ENCODE measurements at places on chromosomes 2 and 18. TPM values are rescaled to one million over a fixed set of nuclear protein-coding genes. Genes with fewer than 3 reads are reported as not detected.

The KYNU gene
- total RNA-seq = 0.18 TPM

The C2orf15 gene
- 7.0 TPM for total RNA-seq

The TEKT4 gene
- not detected for total RNA-seq

The NOL4 gene
- 1.4 TPM for total RNA-seq

The ALKAL2 gene
- total RNA-seq = 4.3 TPM

The CPLX4 gene
- not detected for total RNA-seq

The SLC19A3 gene
- 6.5 TPM for total RNA-seq

The CBLN2 gene
- not detected for total RNA-seq

The MRO gene
- total RNA-seq = 1.1 TPM

The CD207 gene
- not detected for total RNA-seq

Measured in WTC11 (cell line).